Activated CD4-positive, alpha-beta memory T cell treated with anti-CD3 and anti-CD28 coated beads for 36 hours (primary cell): ENCODE measurements at places on chromosomes 3 and 15. TPM values are rescaled to one million over a fixed set of nuclear protein-coding genes. Genes with fewer than 3 reads are reported as not detected.

The FAM43A gene
- total RNA-seq: 8.5 TPM

DNA sequence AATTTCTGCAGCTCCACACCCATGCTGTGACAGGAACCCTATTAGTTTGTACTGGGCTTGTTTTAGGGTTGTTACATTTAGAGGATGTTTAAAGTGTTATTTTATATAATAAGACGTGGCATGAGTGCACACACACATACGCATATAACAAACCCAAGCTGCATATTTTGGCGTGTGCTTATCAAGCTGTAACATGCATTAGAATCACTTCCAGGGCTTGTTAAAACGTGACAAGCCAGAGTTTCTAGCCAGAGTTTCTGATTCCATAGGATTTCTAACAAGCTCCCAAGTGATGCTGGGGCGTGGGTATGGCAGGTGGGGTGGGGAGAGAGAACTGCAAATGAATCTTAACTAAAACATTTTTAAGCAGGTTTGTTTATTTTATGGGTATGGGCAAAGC, 17.4 kb downstream of the ONECUT1 start:
- DNase-seq: no peak

DNA sequence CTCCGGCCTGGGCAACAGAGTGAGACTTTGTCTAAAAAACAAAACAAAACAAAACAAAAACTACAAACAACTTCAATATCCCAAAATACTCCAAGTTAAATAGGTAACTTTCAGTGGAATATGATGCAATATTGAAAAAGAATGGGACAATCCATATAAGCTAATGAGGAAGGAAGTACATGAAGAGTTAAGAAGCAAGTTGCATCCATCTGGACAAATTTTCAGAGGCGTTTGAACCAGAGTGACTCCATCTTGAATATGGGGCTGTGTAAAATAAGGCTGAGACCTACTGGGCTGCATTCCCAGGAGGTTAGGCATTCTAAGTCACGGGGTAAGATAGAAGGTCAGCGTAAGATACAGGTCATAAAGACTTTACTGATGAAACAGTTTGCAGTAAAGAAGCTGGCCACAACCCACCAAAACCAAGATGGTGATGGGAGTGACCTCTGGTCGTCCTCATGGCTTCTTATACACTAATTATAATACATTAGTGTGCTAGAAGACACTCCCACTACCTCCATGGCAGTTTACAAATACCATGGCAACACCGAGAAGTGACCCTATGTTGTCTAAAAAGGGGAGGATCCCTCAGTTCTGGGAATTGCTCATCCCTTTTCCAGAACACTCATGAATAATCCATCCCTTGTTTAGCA, 58.1 kb upstream of the LCTL start:
- no peak for DNase-seq

GRCh38 chr3:184659797-184660301, 52.0 kb downstream of the MAGEF1 start:
- DNase-seq: no peak

DNA sequence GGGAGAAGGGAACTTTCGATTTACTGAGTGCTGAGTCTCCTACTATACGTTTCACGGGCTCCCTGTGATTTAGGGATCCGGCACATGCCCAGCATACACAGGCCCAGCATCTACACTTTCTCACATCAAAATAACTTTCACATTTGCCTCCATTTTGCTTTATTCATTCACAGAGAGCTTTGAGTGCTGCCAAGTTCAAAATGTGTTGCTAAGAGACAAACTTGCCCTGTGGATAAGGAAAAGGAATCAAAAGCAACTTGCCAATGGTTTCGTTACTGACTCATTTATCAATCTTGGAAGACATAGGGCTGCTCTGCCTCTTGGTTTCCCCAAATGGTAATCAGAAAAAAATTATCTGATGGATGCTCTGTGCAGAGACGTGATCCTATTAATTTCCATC, 86.3 kb upstream of the LRRN1 start:
- DNase-seq: no peak

DNA sequence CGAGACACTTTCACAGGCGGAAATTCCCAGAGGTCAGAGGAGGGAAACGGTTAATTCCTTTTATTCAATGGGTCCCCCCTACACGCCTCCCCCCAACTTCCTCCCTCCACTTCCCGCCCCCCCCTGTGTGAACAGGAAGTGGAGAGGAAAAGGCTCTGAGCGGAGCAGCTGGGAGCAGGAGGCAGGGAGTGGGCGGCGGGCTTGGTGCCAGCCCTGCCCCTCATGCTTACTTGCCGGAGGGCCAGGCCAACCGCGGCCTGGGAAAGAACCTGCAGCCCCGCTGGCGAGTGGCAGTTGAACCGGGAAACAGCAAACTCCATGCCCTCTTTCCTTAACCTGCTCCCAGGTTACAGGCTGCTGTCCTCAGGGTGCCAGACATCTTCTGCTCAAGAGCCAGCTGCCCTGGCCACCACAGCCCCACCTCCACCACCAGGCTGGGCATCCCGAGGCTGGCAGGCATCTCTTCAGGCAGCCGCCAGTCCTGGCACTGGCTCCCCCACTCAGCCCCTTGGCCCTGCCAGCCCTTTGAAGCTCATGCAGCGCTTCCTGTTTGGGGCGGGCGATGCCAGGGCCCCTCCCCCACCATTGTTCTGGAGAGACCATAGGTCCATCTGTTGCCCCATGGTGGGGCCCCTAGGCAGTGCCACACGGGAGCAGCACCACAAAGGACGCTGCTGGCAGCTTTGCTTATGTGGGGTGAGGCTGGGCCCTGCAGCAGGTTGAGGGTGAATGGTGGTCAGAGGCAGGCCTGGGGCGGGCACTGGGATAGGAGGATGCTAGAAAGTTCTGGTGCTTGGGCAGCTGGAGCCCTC, 12.9 kb downstream of the VPS18 start:
- peak; percentile 78 for DNase-seq

The ALG1L2 gene
- total RNA-seq: not detected

DNA sequence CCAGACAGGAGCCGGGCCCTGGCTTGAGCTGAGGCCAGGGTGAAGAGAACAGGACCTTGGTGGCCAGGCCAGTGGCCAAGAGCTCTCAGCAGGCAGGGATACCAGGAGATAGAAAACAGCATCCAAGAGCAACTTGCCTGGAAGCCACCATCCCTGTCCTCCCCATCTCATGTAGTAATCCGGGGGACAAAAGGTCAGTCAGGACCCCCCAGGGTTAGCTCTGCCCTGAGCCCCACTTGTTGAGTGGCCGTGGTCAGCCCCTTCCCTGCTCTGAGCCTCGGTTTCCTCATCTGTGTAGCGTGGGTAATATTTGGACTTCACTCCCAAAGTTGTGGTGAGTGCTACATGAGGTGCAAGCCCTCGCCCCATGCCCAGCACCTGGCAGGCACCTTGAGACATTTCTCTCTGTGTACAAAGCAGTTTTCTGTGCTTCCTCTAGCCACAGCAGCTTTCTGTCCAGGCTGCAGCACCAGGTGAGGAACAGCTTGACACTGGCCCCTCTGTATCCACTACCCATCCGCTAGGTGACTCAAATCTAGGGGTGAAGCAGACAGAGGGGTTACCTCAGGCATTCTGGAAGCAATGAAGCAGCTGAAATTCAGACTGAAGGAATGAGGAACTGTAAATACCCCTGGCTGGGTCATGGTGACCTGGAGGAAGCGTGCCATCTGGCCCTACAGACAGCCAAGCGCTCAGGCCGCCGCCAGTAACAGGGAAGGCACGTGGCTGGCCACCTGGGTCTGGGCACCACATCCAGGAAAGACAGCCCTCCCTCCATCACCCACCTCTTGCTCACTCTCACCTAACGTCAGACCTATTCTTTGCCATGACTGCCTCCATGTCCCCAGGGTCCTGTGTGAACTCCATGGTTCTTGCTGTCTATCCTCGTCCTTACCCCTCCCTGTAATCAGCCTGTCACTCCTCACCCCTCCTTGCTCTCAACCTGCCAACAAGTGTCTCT, 6.7 kb downstream of the CISH start:
- DNase-seq: peak; percentile 51

DNA sequence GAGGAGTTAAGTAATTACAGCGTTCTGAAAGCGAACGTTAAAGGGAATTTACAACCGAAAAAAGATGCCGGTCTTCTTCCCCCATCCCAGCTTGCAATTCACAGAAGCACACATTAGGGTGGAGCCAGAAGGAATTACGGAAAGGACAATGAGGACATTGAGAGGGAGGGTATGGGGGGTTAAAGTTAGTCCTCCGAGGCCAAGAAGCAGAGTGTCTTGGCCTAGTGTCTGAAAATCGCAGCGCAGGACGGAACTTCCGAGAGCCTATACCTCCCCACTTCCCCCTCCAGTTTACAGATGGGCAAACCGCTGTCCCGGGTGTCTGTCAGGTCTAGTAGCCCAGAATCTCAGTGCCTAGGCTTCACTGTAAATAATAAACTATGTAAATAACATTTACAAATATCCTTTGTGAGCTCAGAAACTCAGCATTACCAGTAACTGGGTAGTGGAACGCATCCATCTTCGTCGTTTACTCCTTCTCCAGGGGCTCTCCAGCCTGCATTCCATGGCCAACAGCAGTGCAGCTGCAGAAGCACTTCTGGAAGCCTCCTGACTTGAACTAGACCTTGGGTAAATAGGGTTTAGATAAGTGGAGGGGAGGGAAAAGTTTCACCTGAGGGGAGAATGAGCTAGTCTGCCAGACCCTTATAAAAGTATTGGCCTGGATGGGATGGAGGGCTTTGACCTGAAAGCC, 922 bp downstream of the ADPRH start:
- peak; percentile 25 for DNase-seq

The PLA2G4E gene
- total RNA-seq: not detected

- no peak for DNase-seq
Observed at GRCh38 chr3:65830948-65831732, 207.6 kb downstream of the MAGI1 start.

- no peak for DNase-seq
Observed at GRCh38 chr3:17626395-17626794, 116.0 kb downstream of the TBC1D5 start.

DNA sequence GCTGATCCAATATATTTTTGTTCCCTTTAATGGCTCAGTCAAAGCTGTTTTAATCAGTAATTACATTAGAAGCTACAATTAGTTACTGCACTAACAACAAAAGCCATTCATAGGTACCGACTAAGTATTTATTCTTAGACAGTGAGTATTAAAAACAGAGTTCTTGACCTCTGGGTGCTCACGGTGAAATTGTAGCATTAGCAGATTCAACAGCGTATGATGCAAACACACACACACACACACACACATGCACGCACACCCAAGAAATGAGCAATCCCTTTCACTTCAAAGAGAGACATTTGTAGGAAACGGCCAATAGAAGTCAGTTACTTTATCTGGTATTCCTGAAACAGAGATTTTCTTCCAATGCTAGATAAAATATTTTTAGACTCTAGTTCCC, 27.0 kb upstream of the MITF start:
- DNase-seq: no peak

DNA sequence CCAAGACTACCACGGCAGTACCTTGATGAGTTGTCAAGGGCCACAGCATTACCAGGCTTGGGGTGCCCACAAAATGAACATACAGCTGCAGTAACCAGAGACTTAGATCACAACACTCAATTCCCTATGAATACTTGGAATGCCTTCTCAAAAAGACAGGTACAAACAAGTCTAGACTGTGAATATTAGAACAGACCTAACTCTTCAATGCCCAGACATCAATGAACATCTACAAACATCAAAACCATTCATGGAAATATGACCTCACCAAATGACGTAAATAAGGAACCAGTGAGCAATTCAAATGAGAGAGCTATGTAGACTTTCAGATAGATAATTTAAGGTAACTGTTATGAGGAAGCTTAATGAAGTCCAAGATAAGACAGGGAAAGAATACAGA, 185.1 kb upstream of the POU1F1 start:
- DNase-seq: no peak

GRCh38 chr3:194800002-194800401, 114.3 kb downstream of the FAM43A start:
- DNase-seq: no peak

- DNase-seq: no peak
Observed at GRCh38 chr3:72078676-72079368, 293.9 kb upstream of the PROK2 start.

- DNase-seq: no peak
Observed at GRCh38 chr3:14388201-14388600, 14.2 kb upstream of the SLC6A6 start.

The ACKR4 gene
- total RNA-seq: not detected
